ENCODE measurements at places on chromosomes 12 and 14.

GRCh38 chr14:34172550-34173368, 221.9 kb upstream of the EGLN3 start:
- DNase-seq, result no peak

- DNase-seq, result no peak
These were observed 119.2 kb downstream of the PELI2 start for GRCh38 chr14:56237398-56237797.

- DNase-seq, result no peak
These were observed 46.9 kb upstream of the ANO6 start for GRCh38 chr12:45168976-45169375.

DNA sequence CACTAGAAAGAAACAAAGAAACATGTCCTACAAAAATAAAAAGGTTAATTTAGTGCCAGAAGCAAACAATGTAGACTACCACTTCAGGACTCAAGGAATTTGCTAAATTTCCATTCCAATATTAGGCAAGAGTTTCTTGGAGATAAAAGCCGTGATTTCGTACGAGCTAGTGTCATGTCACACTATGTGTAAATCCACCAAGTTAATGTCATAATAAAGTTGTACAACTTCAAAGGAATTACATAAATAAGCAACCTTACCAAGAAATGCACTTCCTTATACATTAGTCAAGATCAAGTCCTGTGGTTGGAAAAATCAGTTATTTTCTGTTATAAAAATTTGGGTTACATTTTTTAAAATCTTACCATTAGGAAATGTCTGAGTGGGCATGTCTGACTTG, 1222.8 kb downstream of the GALC start:
- no peak for DNase-seq

DNA sequence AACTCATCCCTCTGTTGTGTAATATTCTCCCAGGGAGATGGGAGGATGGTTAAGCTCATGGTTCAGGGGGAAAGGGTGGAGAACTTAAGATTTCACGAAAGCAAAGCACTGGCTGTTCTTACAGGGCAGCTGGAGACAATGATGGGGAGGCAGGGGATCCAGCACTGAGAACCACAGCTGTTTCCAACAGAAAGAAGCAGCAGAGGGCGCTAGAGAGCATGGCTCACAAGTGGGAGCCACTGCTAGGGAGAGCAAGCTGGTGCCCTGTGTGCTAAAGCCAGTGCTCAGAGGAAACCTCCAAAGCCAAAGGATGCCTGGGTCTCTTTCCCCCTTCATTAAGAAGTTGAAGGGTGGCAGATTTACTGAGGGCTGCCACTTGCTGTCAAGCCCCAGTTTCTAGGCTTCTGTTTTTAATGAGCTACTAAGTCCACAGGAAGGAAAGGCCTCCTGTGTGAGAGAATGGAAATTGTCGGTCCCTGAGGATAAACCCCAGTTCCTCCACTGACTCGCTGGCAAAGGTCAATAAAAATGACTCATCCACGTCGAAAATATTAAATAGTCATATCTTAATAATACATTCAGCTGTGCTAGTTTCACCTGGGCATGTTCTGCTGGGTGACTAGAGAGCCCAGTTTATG, 199.7 kb downstream of the ANO2 start:
- DNase-seq, result no peak

- DNase-seq, result no peak
These were observed 26.8 kb downstream of the IFT43 start for GRCh38 chr14:76012354-76012753.

GRCh38 chr12:2384533-2385351, 332.0 kb downstream of the CACNA1C start:
- no peak for DNase-seq

DNA sequence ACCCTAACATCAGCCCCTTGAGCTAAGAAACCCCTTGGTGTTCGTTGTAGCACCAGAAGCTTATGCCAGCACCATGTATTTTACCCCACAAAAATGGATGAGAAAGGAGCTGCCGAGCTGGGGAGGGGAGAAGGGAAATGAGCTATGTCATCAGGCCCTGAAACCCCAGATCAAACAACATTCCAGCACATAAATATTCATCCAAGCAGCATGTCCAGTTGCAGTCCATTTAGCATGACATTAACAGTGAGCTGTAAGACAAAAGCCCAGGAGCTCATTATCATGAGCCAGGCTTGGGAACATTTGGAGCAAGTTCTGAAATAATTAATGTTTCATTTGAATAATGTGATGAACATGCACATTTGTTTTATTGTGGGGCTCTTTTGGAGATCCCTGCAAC, 630.1 kb upstream of the TMEM132C start:
- DNase-seq, result no peak

- DNase-seq, result no peak
These were observed 151.6 kb downstream of the DPF3 start for GRCh38 chr14:72742118-72742837.

- no peak for DNase-seq
These were observed 37.9 kb upstream of the PPM1A start for GRCh38 chr14:60211153-60211552.

DNA sequence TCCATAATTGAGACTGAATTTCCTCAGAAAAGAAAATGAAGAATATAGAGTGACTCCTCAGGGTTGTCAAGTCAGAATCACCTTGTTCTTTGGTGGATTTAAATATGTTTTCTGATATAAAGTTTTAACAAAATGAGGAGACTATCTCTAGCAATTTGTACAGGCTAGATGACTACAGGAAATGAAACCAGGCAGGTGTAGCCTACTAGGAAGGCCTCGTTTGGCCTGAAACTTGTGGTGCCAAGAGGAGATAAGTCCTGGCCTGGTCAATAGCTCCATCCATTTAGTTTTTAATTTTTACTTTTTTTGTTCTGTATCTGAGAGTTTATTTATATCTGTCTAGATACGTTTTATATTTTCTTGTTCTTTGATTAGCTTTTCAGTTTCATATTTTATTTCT, 41.5 kb downstream of the SNAPC1 start:
- no peak for DNase-seq

DNA sequence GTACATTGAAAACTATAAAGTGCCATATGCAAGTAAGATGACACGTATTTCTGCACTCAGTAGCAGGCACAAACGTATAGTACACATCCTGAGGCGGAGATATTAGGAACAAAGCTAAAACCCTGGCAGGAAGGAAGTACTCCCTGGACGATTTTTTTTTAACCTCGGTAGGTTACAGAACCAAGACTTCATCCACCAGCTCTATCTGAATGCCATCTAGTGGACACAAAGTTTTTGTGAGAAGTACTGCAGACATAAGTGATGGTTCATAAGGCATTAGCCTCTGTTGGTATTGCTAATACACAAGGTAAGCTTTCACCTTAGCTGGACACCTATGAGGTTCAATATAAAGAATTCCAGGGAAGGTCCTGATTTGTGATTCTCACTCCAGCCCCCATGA, 83.0 kb upstream of the CCDC196 start:
- DNase-seq, result peak; percentile 34

GRCh38 chr12:71478270-71478669, 38.7 kb downstream of the LGR5 start:
- no peak for DNase-seq

- no peak for DNase-seq
These were observed 134.1 kb upstream of the OTX2 start for GRCh38 chr14:56944397-56944796.

GRCh38 chr14:65321370-65321875, 91.1 kb upstream of the FUT8 start:
- DNase-seq, result no peak

DNA sequence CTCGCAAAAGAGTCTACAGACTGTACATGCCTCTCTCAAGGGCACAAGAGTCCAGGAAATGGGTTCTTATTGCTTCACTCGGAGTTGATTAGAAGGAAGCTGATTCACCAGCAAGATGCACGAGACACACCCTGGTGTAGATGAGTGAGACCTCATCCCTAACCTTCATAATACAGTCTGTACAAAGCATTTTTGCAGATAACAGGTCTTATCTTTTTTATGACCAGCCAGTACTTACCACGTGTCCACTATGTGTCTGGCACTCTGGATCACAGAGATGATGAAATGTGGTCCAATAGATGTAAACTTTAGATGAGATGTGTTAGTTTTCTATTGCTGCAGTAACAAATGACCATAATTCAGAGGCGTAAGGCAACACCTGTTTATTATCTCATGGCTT, 53.4 kb upstream of the PWP1 start:
- DNase-seq, result no peak

GRCh38 chr12:120944645-120945217, 33.6 kb upstream of the HNF1A start:
- no peak for DNase-seq

GRCh38 chr12:123119808-123120207, 31.1 kb downstream of the PITPNM2 start:
- DNase-seq, result no peak

GRCh38 chr12:80118565-80119324, 19.4 kb downstream of the OTOGL start:
- DNase-seq, result no peak

GRCh38 chr12:109677279-109677691, 36.3 kb upstream of the FAM222A start:
- DNase-seq, result no peak

DNA sequence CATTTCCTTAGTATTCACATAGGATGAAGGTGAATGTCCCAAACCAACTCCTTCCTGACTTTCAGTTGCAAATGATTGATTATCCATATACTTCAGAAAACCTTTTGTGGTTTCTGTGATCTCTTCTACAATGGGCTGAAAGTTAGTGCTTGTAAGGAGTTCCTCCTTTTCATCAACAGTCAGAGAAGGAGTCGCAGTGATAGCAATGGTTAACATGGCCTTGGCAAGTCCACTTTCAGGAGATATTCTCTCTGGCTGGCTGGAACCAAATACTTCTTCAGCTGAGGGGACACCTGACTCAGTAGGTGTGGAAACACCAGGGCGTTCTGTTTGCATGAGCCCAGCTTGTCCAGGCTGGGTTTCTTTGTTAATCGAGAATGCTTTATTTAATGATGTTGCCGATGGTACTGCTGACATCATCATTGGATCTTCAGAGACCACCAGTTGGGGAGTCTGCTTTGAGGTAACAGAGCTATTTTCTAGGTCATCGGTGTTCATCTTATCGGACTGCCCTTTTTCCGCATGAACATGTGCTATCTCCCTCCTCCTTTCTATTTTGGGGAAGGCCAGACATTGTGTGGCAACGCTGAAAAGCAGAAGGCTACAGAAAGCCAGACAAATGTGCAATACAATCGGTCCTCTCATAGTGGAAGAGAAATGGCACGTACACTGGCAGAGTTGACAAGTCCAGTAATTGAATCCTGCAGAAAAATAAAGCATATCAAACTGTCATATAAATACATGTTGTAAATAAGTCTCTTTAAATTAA, 13.1 kb downstream of the ARMH4 start:
- no peak for DNase-seq

GRCh38 chr14:76917745-76918255, 91.6 kb downstream of the LRRC74A start:
- DNase-seq, result peak; percentile 66

DNA sequence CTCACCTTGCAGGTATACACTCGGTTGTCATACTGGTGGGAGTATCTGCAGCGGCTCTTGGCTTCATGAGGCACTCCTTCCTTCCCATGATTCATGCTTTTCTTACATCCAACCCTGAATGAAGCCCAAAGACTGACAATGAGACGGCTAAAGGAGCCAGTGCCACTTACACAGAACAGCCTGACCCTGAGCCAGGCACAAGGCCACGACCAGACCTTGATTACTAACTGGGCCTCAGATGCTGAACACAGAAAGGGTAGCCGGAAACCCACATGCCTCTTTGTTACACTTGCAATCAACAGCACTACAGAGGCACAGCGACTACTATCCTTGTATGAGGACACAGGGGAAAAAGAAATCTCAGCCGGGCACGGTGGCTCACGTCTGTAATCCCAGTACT, 48.0 kb downstream of the ZFYVE1 start:
- no peak for DNase-seq

DNA sequence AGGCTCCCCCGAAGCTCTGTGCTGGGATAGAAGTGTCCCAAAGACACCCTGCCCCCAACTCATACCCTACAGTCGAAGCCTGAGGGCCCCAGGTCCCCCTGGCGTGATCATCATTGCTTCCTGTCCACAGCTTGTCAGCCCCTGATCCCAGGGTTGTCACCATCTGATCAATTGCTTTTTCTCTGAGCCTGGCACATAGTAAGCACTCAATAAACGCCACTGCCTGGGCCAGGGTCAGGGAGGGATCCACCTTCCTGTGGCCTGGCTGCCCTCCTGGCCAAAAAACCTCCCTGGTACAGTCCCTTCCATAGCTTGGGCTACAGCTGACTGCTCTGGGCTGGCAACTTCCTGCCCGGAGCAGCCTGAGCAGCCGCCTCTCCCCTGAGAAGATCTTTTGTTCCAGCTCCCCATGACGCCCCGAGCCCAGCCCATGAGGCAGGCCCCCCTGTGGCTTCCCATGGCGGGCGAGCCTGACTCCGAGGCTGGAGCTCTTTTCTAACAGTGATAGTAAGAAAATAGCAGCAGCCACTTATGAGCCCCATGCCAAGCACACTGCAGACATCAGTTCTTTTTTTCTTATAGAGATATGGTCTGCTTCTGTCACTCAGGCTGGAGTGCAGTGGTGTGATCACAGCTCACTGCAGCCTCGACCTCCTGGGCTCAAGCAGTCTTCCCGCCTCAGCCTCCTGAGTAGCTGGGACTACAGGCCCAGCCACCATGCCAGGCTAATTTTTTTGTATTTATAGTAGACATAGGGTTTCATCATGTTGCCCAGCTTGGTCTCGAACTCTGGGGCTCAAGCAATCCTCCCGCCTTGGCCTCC, 6.5 kb downstream of the SH2B3 start:
- DNase-seq, result no peak

DNA sequence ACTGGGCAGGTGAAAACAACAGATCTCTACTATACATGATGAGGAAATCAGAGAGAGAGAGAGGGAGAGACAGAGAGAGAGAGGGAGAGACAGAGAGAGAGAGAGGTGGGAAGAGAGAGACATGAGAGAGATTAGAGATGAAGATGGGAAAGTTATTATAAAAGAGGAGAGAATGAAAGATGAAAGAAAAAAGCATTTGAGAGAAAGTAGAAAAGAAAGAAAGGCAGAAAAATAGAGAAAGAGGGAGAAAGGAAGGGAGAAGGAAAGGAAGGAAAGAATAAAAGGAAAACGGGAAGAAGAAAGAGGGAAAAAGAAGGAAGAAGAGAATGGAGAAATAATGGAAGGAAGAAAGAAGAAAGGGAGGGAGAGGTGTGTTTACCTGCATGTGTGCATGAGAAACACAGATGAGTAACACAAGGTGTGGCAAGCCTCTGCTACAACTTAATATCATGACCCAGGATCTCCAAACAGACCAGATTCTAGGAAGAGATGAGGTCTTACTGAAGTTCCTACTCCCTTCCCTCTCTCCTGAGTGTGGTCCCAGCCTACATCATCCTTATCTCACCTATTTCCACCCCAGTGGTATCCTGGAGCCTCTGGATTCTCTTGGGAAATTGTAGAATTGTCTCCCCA, 176.3 kb downstream of the C12orf75 start:
- no peak for DNase-seq

- DNase-seq, result no peak
These were observed 35.9 kb downstream of the BBS10 start for GRCh38 chr12:76312315-76312714.

- no peak for DNase-seq
These were observed 259.1 kb downstream of the SLC6A15 start for GRCh38 chr12:84653482-84653881.

GRCh38 chr14:69593018-69593677, 18.2 kb upstream of the SUSD6 start:
- no peak for DNase-seq
